Sigmoid colon (tissue), 7 donors: ENCODE measurements at places on chromosomes 6 and 20. TPM values are rescaled to one million over a fixed set of nuclear protein-coding genes. Genes with fewer than 3 reads are reported as not detected.

Gene COL20A1
- not detected for total RNA-seq

GRCh38 chr6:29665942-29666825, 9.3 kb downstream of the MOG start:
- no peak for DNase-seq

Gene GTF2H4
- total RNA-seq, result 8.2 TPM

GRCh38 chr6:136990754-136991153, 54.0 kb downstream of the IL20RA start:
- no peak for DNase-seq

- no peak for DNase-seq
Measured at GRCh38 chr6:151999194-151999593, 191.7 kb downstream of the ESR1 start.

Gene NR2E1
- total RNA-seq, result not detected

Gene POPDC3
- 3.5 TPM for total RNA-seq

- DNase-seq, result no peak
Measured at GRCh38 chr6:5904532-5904931, 102.2 kb downstream of the NRN1 start.

Gene PTGIS
- total RNA-seq, result 55.3 TPM

DNA sequence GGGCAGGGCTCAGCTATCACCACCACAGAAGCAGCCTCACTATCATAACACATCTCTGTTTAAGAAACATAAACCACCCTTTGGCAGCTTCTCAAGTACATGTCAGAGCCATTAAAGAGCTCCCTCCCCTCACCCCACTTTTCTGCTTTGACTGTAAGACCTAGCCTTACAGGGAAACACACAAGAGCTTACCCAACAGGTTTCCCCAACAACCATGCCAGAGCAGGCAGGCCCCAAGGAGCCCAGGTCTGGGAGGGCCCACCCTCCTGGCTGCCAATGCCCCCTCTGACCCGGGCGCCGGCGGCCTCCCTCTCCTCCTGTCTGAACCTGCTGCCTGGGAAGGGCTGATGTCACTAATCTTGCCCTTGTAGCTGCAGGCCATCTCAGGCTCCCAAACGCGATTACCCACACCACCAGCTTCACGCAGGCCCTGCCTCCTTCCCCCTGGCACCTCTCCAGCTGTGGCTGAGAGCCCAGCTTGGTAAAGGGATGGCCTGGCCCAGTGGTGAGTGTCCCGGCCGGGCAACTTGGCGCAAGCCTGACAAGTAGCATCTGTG, 402.0 kb downstream of the MAFB start:
- DNase-seq, result peak; percentile 89

- DNase-seq, result no peak
Measured at GRCh38 chr6:11146117-11146826, 34.7 kb upstream of the ERVFRD-1 start.

DNA sequence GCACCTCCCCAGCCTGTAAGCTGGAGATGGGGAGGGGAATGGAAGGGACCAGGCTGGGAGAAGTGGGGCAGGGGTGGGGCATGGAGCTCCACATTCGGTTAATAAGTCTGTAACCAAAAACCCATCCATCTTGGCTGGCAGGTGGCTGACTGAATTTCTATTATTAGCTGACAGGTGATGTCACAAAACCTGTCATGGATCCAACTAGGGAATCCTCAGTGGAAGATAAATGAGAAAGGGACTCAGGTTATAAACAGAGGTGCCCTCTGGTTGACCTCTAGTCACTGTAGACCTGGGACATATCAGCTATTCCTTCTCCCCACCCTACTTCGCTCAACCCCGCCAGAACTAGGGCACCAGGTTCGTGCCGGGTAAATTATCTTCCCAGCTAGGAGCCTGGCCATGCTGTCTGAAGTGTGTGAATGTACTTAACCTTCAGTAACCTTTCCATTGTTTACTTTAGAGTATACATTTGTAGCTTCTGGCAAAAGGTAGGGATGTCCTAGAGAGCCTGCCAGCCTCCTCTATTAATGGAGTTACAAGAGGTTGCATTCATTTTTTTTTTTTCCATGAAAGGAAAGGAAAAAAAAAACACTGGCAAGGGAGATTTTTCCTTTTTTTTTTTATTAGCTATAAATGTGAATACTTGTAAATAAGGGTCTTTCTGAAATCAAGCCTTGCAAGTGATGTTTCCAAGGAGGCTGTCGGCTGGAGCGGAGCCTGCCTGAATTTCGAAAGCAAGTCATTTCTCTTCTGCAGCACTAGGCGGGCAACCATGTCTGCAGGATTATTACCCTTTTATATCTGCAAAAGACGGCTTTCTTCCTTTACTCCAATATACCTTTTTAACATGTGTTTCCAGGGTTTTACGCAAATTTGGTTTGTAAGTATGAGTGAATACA, 135.9 kb downstream of the TMEM242 start:
- DNase-seq, result peak; percentile 75

GRCh38 chr6:139955366-139956155, 581.1 kb upstream of the CITED2 start:
- no peak for DNase-seq

- peak; percentile 82 for DNase-seq
Measured at GRCh38 chr6:28880894-28881780, 42.6 kb downstream of the TRIM27 start.

Gene IFNGR1
- 47.4 TPM for total RNA-seq

Gene LY6G6D
- 2.9 TPM for total RNA-seq

GRCh38 chr6:96948631-96949030, 24.1 kb downstream of the KLHL32 start:
- DNase-seq, result no peak

- no peak for DNase-seq
Measured at GRCh38 chr6:99813565-99813964, 180.5 kb downstream of the MCHR2 start.

Gene ADGRF4
- not detected for total RNA-seq

- DNase-seq, result no peak
Measured at GRCh38 chr6:10556589-10556988, 35.4 kb downstream of the GCNT2 start.

- no peak for DNase-seq
Measured at GRCh38 chr6:125392682-125393081, 90.9 kb upstream of the HDDC2 start.

DNA sequence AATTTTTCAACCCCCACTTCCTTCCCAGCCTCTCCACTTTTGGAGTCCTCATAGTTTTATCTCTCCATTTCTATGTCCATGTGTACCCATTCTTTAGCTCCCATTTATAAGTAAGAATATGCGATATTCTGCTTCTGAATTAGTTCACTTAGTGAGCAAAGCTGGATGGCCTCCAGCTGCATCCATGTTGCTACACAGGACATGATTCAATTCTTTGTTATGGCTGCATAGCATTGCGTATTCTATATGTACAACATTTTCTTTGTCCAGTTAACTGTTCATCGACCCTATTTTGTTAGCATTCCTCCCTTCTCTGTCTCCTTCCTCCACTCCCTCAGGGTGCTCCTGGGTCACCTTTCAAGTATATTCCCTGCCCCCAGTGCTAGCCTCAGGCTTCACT, 210.0 kb upstream of the SSTR4 start:
- no peak for DNase-seq

GRCh38 chr20:48744515-48744914, 83.3 kb downstream of the PREX1 start:
- no peak for DNase-seq

DNA sequence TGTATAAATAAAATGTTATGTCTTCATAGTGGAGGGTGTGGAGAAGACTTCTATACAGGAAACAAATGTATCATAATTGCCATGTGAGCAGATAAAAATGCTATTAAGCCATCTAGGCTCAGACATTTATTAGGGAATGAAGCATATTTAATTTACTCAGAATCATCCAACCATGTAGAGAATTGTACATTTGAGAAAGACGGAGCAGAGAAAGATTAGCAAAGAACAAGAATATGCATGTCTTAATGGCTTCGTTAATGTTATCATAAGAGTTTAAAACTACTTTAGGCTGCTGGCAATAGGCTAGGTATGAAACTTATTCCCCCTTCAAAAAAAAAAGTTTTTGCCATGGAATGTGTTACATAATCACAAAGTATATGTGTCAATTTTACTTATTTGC, 6.1 kb downstream of the ANKRD6 start:
- no peak for DNase-seq

- no peak for DNase-seq
Measured at GRCh38 chr6:74734901-74735300, 471.0 kb downstream of the COL12A1 start.
